ENCODE measurements at places on chromosomes 7 and 10. TPM values are rescaled to one million over a fixed set of nuclear protein-coding genes. Genes with fewer than 3 reads are reported as not detected.
A peak's percentile ranks its signal among the peaks of the same experiment; 100 is the strongest.

GRCh38 chr10:63355682-63356081 is 110.1 kb downstream of the JMJD1C start:
- DNase-seq: no peak

GRCh38 chr10:50679149-50679548 is 55.4 kb upstream of the SGMS1 start:
- no peak for DNase-seq

- DNase-seq: no peak
Observed at GRCh38 chr10:78078539-78079330, 45.1 kb downstream of the RPS24 start.

GRCh38 chr7:151176401-151176800 is 8.9 kb upstream of the GBX1 start:
- DNase-seq: no peak

DNA sequence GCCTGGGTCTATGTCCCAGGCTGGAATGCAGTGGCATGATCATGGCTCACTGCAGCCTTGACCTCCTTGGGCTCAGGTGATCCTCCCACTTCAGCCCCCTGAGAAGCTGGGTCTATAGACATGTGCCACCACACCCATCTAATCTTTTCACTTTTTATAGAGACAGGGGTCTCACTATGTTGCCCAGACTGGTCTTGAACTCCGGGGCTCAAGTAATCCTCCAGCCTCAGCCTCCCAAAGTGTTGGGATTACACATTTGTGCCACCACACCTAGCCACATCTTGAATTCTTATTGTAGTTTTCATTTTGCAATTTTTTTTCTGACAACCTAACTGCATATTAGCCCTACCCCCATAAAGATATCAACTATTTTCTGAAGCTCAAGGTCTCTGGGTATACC is 18.4 kb upstream of the COL1A2 start:
- DNase-seq: peak; percentile 25

- DNase-seq: no peak
Observed at GRCh38 chr7:143375298-143376034, 5.7 kb upstream of the ZYX start.

DNA sequence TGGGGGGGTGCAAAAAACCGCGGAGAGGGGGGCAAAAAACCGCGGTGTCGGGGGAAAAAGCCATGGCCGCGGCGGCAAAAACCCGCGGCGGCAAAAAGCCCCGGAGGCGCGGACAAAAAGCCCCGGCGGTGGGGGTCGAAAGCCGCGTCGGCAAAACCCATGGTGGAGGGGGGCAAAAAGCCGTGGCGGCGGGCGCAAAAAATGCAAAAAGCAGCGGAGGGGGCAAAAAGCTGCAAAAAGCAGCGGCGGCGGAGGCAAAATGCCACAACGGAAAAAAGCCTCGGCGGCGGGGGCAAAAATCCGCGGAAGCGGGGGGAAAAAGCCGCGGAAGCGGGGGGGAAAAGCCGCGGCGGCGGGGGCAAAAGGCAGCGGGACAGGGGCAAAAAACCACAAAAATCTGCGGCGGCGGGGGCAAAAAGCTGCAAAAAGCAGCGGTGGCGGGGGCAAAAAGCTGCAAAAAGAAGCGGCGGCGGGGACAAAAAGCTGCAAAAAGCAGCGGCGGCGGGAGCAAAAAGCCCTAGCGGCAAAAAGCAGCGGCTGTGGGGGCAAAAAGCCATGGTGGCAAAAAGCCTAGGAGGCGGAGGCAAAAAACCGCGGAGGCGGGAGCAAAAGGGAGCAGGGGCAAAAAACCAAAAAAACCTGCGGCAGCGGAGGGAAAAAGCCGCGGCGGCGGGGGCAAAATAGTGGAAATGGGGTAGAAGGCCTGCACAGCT is 418.9 kb downstream of the ZNF716 start:
- no peak for DNase-seq

DNA sequence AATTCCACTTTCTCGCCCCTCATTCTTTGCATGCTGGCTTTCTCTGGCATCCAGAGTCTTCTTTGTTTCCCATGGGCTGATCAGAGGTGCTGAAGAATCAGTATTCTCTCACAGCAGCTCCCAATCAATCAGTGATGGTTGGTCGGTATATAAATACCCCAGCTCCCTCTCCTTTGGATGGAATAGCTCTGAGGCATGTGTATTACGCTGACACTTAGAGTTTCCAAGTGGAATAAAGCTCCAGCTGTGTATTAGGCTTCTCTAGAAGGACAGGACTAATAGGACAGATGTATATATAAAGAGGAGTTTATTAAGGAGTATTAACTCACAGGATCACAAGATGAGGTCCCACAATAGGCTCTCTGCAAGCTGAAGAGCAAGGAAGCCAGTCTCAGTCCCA is 218.3 kb upstream of the GRB10 start:
- no peak for DNase-seq

GRCh38 chr7:103031781-103032180 is 42.8 kb downstream of the FBXL13 start:
- no peak for DNase-seq

- no peak for DNase-seq
Observed at GRCh38 chr10:1155791-1156615, 99.8 kb downstream of the WDR37 start.

DNA sequence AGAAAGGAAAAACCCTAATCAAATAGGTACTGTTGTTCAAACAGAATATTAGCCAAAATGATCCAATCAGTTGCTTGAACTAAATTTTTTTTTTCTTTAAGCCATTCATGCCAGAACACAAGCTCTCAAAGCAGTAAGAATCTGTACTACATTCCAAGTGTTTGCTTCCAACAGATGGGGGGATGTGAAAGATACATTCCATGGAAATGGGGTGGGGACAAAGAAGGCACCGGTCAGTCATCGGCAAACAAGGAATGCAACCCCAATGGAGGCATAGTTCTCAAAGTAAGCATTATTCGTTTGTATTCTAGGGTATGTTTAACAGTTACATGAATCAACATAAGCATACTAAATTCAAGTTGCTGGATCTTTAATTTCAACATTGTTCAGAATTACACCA is 32.5 kb downstream of the C10orf143 start:
- no peak for DNase-seq

DNA sequence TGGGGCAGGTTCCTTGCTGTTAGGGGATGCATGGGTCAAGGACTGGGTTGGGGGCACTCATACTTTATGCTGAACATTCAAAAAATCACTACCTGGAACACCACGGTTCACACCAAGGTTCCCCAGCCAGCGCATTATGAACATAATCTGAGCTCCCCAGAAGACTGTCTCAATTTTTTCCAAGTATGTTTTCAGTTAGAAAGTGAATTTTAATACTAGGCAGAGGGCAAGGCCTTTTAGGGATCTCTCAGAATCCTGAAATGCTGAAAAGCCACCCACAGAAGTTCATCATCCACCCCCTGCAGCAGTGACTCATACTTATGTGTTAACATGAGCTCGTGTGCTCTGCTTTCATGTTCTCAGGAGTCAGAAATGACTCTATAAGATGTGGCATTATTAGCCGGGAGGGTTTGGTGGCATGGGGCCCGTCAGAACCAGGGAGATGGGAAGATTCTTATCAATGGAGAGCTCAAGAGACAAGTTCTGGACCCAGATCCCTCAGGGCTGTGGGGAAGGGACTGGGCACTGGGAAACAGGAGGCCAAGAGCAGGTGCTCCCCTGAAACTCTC is 185.2 kb upstream of the ITGB1 start:
- no peak for DNase-seq

- no peak for DNase-seq
Observed at GRCh38 chr7:123533929-123534382, 439 bp downstream of the IQUB start.

GRCh38 chr10:75272094-75272493 is 36.3 kb upstream of the COMTD1 start:
- DNase-seq: no peak

GRCh38 chr7:44078521-44078920 is 3.8 kb downstream of the POLM start:
- no peak for DNase-seq

DNA sequence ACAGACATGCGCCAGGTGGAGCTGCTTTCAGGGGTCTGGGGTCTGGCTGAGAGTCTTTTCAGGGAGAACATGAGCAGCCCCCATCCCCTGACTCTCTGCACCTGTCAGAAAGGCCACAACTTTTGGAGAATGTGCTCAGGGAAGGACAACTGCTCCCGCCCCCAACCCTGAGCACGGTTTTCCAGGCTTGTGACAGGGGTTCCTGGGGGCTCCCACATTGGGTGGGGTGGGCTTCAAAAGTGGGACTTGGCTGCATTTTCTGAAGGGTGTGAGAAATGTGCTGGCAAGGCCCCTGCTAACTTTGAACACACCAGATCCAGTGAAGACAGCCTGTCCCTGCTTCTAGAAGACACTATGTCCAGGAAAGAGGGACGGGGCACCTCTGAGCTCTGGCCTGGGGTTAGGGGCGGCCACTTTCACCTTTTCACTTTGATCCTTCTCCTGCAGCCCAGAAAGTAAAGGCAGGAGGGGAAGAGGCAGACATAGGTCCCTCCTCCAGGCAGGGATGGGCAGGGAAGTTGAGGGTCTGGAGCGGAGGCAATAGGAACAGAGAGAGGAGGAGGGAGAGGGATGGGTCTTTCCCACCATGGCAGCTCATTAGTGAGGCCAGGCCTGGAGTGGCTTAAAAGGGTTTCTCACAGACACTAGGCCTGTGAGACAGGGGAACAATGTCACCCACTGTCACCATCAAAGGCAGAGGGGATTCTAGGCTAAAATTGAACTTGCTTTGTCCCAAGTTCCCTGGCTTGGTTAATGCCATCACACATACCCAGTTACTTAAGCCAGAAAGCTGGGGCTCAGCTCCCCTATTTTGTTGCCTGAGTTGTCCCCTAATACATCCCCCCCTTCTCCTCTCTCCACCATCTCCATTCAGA is 1.5 kb downstream of the KCP start:
- DNase-seq: no peak

DNA sequence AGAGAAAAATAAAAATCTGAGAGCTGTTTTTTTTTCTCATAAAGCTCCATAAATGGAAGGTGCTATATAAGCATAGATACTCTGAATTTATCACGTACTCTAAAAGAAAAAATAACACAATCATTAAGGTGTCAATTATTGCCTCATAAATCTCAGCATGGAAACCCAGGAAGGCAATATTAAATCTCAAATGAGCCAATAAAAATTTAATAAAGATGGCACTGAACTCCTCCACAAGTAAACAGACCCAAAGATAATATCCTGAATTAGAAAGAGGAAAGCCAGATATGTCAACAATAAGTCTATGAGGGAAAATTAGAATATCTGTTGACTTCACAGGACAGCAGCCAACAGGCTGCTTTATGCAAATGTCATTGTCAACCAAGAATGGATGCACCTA is 66.5 kb downstream of the CDK6 start:
- no peak for DNase-seq

DNA sequence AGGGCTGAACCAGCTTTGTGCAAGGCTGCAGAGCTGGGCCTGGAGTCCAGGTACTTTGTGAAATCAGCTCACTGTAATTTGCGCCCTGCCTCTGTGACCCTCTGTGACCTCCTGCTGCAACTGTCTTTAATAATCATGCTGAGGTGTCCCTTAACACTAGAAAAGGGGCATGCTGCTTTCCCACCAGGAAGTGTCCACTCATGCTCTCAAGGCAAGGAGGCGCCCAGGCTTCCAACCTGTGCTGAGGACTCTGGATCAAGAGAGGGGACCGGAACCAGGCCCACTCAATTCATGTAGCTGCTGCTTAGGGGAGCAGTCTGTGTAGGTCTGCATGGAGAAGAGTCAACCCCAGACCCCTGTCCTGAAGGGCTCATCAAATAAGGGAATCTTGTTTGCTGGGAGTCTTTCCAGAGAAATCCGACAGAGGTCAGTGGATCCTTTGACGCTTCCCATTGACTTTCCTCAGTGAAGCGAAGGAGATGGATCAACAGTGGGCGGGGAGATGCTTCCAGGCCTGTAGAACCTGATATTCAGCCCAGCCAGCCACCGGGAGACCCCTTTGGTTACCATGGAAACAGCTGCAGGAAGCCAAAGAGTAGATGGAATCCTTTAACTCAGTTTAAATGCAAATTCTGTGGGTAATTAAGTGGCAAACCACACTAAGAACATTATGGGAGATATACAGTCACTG is 945.9 kb downstream of the GRID1 start:
- no peak for DNase-seq

DNA sequence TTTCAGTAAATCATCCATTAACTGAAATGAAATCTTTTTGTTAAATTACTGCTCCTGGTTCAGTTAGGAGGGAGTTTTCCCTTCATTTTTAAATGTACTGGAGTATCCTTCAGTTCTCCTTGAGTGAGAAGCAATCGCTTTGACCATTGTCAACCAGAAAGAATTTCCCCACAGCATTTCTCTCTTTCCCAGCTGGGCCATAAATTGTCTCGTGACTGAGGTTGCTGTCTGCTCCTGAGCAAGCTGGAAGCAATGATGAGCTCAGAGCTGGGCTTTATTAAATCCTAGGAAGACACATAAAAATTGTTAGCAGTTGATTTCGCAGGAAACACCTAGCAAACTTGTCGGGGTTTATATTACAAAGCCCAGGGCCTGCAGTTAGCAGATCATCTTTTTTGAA is 102.0 kb upstream of the INSYN2A start:
- DNase-seq: no peak

GRCh38 chr10:132274581-132274980 is 33.2 kb downstream of the STK32C start:
- DNase-seq: peak; percentile 24

GRCh38 chr10:97333601-97334369 is 744 bp downstream of the FRAT2 start:
- DNase-seq: peak; percentile 38

Gene TCF7L2
- total RNA-seq: 34.7 TPM

Gene SCART1
- total RNA-seq: 3.6 TPM

Gene TMEM176A
- total RNA-seq: 82.9 TPM

Gene TRIM50
- 0.34 TPM for total RNA-seq

Gene SEMA3C
- 82.3 TPM for total RNA-seq

Gene EVX1
- total RNA-seq: not detected

Gene ENO4
- total RNA-seq: 0.52 TPM

Gene CUZD1
- total RNA-seq: 0.55 TPM

Data from ovary (tissue), 10 donors.